ENCODE measurements at places on chromosomes 12 and 14.

DNA sequence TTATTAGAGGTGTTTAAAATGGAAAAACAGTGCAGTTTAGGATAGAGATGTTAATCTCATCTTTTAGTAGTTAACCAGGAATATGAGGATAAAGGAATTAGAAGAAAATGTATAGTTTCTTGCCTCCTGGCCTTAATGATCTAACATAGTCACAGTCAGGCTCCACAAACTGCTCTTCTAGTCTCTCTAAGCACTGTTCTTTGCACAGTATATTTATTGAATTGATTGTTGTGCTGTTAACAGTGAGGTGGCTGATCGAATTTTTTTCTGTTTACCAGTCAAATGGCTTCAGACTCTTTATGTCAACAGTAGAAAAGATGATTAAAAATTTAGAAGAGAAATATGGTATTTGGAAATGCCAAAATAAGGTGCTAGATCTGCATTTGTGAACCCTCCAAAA is 37.8 kb downstream of the ATF7IP start:
- DNase-seq: no peak

DNA sequence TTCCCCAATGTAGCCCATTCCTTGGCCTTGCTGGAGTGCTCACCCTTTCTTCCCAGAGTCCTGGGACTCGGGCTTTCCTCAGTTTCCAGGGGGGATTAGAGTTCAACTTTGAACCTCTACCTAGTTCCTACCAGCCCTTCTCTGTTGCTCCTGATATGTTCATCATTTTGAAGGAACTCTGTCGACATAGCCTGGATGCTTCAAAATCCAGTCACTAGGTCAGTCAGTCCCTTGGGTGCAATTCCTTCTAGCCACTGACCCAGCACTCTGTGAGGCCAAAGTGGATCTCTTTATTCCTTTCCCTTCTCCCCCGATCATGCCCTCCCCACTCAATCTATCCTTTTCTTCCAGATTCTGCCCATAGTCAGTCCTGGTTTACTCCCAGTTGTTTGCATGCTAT is 72.3 kb upstream of the TMCC3 start:
- no peak for DNase-seq

DNA sequence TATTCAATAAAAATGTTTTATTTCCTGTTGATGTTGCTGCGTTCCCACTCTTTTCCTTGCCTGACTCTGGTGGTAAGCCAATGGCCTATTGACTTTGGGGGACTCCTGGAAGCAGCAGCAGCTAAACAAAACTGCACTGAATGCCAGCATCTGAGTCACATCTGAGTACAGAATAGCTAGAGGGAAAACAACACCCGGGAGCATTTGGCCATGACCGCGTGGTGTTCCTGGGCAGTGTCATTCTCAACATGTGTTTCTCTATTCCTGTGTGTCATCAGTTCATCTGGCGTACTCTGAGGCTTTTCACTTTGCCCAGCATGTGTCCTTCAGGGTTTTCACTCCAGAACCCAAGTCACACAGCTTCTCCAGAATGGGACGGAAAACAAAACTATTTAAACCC is 238.8 kb downstream of the PAWR start:
- no peak for DNase-seq

- DNase-seq: no peak
These were observed 52.5 kb downstream of the BEGAIN start for GRCh38 chr14:100534528-100535286.

DNA sequence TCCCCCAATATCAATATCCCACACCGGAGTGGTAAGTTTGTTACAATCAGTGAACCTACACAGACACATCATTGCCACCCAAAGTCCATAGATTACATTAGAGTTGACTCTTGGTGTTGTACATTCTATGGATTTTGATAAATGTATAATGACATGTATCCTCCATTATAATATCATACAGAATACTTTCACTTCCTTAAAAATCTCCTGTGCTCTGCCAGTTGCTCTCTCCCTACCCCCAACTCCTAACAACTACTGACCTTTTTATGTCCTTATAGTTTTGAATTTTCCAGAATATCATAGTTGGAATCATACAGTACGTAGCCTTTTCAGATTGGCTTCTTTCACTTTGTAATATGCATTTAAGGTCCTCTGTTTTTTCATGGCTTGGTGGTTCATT is 48.4 kb downstream of the SLC4A8 start:
- no peak for DNase-seq

DNA sequence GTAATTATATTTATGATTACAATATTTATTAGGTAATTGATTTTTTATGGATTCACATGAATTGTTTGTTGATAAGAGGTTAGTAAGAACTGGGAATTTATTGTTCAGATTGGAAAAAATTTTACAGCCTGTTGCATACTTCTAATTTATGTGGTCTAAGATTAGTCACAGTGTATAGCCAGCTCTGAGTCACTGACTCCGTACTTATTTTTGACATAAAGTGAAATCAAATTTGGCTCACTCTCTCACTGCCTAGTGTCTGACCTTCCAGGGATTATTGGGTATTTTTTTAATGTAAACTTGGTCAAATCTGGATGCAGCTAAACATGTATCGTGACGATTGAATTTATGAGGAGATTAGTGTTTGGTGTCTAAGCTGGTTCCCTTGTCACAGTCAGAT is 109.3 kb downstream of the PTPRQ start:
- DNase-seq: no peak

DNA sequence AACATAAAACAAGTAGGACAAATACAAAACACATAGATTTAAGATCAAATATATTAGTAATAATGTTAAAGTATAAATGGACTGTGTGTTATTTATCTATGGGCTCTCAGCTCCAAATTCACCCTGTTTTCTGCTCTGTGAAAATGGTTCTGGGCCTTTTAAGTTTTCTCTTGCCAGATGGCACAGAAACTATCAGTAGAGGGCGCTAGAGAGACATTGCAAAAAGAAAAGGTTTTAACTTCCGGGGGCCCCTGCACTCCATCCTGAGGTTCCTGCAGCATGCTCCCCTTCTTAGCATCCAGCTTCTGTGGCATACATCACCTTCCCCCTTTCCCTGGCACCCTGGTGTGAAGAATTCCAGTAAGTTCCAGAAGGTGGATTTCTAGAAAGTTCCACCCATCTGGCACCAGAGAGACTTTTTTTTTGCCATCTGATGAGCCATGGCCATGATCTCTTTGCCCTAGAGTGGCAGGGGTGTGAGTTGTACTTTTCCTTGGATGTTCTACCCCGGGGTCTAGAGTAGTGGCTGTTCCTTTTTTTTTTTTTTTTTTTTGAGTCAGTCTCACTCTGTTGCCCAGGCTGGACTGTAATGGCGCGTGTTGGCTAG is 29.3 kb downstream of the ZCRB1 start:
- DNase-seq: no peak

DNA sequence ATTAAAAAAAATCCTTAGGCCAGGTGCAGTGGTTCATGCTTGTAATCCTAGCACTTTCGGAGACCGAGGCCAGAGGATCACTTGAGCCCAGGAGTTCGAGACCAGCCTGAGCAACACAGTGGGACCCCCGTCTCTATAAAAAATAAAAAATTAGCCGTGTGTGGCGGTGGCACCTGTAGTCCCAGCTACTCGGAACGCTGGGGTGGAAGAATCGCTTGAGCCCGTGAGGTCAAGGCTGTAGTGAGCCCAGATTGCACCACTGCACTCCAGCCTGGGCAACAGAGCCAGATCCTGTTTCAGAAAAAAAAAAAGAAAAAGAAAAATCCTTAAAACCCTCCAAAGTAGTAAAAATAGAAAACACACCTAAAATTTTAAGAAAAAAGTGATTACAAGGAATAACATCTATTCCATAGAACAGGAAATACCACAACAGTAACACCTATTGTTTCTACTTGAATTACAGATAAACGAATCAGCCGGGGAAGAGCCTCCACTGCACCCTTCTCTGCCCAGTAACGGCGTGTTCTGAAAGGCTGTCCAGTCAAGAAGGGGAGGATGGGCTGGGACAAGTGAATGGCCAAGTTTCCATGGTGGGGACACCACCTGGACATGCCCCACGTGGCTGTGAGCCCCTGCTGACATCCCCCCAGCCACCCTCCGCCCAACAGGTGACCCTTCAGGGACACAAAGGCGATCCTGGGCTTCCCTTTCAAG is 17.8 kb downstream of the POLE start:
- DNase-seq: no peak

DNA sequence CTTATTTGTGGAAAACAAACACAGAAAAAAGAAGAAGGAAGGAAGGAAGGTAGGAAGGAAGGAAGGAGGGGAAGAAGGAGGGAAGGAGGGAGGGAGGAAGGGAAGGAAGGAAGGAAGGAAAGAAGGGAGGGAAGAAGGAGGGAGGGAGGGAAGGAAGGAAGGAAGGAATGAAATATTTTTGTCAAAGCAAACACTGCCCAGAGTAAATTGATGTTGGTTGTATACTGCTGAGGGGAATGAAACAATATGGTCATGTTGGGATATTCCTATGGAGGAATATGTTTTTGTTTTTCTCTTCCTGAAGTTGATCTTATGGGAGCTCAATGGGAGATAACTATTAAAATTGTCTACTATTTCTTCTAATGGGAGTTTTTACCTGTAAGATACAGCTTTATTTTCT is 717.5 kb upstream of the LRFN5 start:
- no peak for DNase-seq

- DNase-seq: no peak
These were observed 170.5 kb downstream of the PIK3C2G start for GRCh38 chr12:18431771-18432170.

DNA sequence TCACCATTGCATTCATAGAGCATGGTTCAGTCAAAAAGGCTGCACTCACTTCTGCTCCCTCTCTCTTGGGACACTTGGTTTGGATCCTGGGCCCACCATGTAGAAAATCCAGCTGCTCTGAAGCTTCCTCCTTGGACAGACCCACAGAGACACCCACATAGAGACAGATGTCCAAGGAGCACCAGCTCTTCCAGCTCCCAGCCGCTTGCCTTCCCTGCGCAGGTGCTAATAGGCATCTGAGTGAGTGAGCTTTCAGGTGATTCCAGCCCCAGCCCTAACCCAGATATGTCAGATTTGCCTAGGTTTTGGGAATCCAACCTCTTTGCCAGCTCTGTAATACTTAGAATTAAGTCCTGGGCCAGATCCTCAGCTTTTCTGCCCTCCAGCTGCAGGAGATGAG is 38.6 kb downstream of the DLK1 start:
- DNase-seq: no peak

- DNase-seq: no peak
These were observed 305.4 kb downstream of the BCL11B start for GRCh38 chr14:98966475-98967162.

GRCh38 chr12:113894697-113895096 is 71.4 kb downstream of the RBM19 start:
- no peak for DNase-seq

GRCh38 chr12:124993626-124994436 is at the start of gene BRI3BP:
Gene BRI3BP (plus strand): TSS chr12:124993645. CDS start chr12:124993791, 146 bp downstream.
- no peak for DNase-seq

- DNase-seq: no peak
These were observed 78.0 kb downstream of the B4GALNT3 start for GRCh38 chr12:537772-538171.

DNA sequence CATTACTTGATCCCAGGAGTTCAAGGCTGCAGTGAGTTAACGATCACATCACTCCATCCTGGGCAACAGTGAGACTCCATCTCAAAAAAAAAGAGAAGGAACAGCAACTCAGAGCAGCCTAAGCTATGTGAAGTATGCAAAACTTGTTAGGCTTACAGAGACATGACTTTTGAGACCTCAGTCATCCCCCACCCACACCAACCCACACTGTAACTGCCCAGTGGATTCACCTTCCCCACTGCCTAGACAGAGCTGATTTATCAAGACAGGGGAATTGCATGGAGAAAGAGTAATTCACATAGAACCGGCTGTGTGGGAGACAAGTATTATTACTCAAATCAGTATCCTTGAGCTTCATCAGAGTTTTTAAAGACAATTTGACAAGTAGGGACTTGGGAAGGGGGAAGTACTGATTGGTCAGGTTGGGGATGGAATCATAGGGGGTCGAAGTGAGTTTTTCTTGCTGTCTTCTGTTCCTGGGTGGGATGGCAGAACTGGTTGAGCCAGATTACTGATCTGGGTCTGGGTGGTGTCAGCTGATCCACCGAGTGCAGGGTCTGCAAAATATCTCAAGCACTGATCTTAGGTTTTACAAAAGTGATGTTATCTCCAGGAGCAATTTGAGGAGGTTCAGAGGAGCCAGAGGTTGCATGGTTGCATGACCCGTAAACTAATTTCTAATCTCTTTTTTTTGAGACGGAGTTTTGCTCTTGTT is 6.2 kb upstream of the WDR89 start:
- no peak for DNase-seq

GRCh38 chr12:47773062-47773857 is at the start of gene SLC48A1:
Gene SLC48A1 (plus strand): TSS chr12:47773238. CDS start chr12:47773305, 67 bp downstream.
- DNase-seq: no peak

- DNase-seq: no peak
These were observed 26.3 kb downstream of the DAAM1 start for GRCh38 chr14:59214702-59215302.

DNA sequence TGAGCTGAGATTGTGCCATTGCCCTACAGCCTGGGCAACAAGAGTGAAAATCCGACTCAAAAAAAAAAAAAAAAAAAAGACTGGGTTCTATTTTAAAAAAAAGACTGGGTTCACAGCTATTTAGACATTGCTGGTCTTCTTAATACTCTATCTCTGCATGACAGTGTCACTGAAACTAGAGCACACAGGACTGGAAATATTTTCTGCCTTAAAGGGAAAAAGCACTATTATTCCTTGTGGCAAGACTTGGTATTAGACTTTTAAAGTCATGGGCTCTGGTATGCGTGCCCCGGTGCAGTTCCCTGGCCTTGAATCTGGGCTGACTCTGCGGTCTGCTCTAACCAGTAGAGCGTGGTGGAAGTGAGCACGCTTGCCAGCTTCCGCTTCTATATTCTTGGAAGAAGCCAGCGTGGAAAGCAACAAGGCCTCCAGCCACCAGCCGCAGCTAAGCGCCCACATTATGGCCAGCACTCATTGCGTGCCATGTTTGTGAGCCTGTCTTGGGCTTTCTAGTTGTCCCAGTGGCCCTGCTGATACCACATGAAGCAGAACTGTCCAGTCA is 31.3 kb downstream of the PRKAB1 start:
- DNase-seq: no peak

GRCh38 chr12:48000878-48001504 is 3.3 kb downstream of the COL2A1 start:
- DNase-seq: no peak

DNA sequence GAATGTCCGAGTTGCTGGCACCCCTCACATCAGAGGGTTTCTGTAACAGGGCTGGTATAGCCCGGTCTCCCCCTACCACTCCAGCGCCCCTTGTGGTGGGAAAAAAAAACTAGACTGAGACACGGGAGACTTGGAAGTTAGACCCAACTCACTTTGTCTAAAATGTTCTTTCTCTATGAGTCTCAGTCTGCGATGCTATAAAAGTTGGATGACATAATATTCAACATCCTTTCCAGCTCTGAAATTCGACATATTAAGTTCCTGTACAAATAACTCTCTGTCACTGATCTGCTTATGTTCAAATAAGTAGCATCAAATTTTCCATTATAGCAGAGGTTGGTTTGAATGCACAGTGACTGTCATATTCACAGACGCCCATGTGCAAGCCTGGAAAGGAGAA is 25.7 kb upstream of the TC2N start:
- DNase-seq: no peak

GRCh38 chr14:95504135-95505029 is 12.1 kb downstream of the SYNE3 start:
- DNase-seq: no peak

- DNase-seq: peak; percentile 55
These were observed 26.0 kb upstream of the PTGR2 start for GRCh38 chr14:73825551-73826188.
